A549 treated with CpdA at 1 μM for 4 hours (cell line): ENCODE measurements at places on chromosomes 16 and 17. TPM values are rescaled to one million over a fixed set of nuclear protein-coding genes. Genes with fewer than 3 reads are reported as not detected.

Gene AMFR
- total RNA-seq = 56.4 to 67.6 TPM (median 59.3 TPM) in 5 replicates

Gene SULT1A1
- total RNA-seq = 5.0 to 5.5 TPM (median 5.3 TPM) in 5 replicates

Gene MYLK3
- 0.02 to 0.06 TPM (median 0.05 TPM) in 4 of 5 replicates, not detected in the other for total RNA-seq

Gene ALDH3A1
- total RNA-seq = 792 to 1,155 TPM (median 821 TPM) in 5 replicates

Gene C1QTNF8
- total RNA-seq = not detected in 5 replicates

Gene HLF
- total RNA-seq = 0.08 to 0.33 TPM (median 0.27 TPM) in 5 replicates

Gene NMT1
- total RNA-seq = 173 to 447 TPM (median 176 TPM) in 5 replicates

Gene ANKRD13B
- 18.8 to 27.6 TPM (median 24.3 TPM) in 5 replicates for total RNA-seq

Gene VEZF1
- 38.2 to 44.4 TPM (median 42.6 TPM) in 5 replicates for total RNA-seq

Gene NFATC2IP
- total RNA-seq = 22.7 to 32.3 TPM (median 31.0 TPM) in 5 replicates

Gene ABCA9
- total RNA-seq = 0.02 TPM in 1 of 5 replicates, not detected in the others

Gene TP53TG3D
- 0.54 to 1.9 TPM (median 1.2 TPM) in 5 replicates for total RNA-seq

Gene TERB1
- 0.07 TPM in 1 of 5 replicates, not detected in the others for total RNA-seq

Gene ICAM2
- total RNA-seq = 0.07 to 0.14 TPM in 2 of 5 replicates, not detected in the others

Gene ANKFN1
- total RNA-seq = not detected in 5 replicates

Gene SGSH
- total RNA-seq = 18.3 to 27.4 TPM (median 23.4 TPM) in 5 replicates

Gene CES5A
- total RNA-seq = 0.03 TPM in 1 of 5 replicates, not detected in the others

Gene C16orf92
- total RNA-seq = not detected in 5 replicates

Gene NPIPA3
- 0.73 to 1.9 TPM (median 1.7 TPM) in 5 replicates for total RNA-seq

Gene HOXB6
- 4.8 to 6.8 TPM (median 5.4 TPM) in 5 replicates for total RNA-seq

Gene GGNBP2
- 54.9 to 64.1 TPM (median 57.5 TPM) in 5 replicates for total RNA-seq

Gene CBX8
- total RNA-seq = 14.3 to 24.2 TPM (median 22.3 TPM) in 5 replicates

Gene ABCC12
- total RNA-seq = 0.05 to 0.09 TPM (median 0.06 TPM) in 4 of 5 replicates, not detected in the other

Gene PRSS22
- total RNA-seq = 2.3 to 3.6 TPM (median 2.7 TPM) in 5 replicates

Gene GPR139
- total RNA-seq = not detected in 5 replicates

Gene KRT12
- 0.08 TPM in 1 of 5 replicates, not detected in the others for total RNA-seq

Gene AATK
- 0.23 to 0.52 TPM (median 0.43 TPM) in 5 replicates for total RNA-seq
